ENCODE measurements at places on chromosomes 7 and 10.

DNA sequence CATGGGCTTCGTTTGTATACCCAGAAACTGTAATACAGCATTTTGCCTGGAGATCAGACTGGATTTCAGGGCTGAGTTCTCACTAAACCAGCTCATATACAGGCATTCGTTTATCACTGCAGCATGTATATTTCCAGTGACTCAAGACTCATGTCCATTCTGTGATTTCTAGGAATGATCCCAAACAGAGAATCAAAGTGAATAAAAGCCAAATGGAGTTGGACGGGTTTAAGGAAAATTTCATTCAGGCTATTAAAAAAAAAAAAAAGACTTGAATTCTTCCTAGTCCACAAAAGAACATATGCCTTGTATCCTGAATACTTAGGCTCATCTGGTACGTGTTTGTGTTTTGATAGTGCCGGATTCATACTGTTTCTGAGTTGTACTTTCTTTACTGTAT, 46.8 kb downstream of the TET1 start:
- DNase-seq: no peak

DNA sequence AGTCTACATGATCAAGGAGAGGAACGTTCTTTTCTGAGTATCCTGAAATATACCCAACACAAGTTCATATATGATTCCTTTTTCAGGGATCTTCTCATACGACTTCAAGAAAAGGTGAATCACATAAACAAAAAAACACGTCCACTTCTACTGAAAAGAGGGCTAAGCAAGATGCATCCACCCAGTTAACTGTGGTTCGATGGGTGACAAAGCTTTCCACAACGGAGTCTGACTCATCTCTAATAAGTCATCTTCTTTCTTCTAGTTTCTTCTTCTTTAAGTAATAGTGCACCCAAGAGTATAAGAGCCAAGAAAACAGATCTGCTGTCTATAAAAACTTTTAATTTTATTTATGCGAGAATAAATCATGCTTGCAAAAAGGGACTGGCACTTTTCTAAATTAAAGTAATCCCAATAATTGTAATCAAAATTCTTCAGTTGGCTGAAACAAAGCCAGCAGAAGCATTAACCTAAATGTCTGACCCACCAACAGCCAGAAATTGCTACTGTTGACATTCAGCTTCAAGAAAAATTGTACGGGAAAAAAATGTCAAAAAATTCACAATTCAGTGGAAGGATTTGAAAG, 146.9 kb upstream of the ANK3 start:
- no peak for DNase-seq

GRCh38 chr10:29345144-29345909, 56.5 kb downstream of the LYZL1 start:
- DNase-seq: no peak

- DNase-seq: no peak
Measured at GRCh38 chr7:117962366-117962994, 89.2 kb upstream of the CTTNBP2 start.

DNA sequence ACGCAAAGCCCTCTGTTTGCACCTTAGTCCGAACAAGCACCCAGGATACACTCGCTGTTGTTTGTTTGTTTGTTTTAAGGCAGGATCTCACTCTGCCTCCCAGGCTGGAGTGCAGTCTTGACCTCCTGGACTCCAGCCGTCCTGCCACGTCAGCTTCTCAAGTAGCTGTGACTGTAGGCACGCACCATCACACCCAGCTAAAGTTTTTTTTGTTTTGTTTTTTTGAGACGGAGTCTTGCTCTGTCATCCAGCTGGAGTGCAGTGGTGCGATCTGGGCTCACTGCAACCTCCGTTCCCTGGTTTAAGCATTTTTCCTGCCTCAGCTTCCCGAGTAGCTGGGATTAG, 76.8 kb downstream of the CTBP2 start:
- DNase-seq: no peak

GRCh38 chr7:84549409-84549808, 354.8 kb upstream of the SEMA3A start:
- no peak for DNase-seq

GRCh38 chr7:28152594-28152993, 28.0 kb downstream of the JAZF1 start:
- no peak for DNase-seq

- DNase-seq: no peak
Measured at GRCh38 chr7:5636914-5637313, 144.5 kb downstream of the RNF216 start.

DNA sequence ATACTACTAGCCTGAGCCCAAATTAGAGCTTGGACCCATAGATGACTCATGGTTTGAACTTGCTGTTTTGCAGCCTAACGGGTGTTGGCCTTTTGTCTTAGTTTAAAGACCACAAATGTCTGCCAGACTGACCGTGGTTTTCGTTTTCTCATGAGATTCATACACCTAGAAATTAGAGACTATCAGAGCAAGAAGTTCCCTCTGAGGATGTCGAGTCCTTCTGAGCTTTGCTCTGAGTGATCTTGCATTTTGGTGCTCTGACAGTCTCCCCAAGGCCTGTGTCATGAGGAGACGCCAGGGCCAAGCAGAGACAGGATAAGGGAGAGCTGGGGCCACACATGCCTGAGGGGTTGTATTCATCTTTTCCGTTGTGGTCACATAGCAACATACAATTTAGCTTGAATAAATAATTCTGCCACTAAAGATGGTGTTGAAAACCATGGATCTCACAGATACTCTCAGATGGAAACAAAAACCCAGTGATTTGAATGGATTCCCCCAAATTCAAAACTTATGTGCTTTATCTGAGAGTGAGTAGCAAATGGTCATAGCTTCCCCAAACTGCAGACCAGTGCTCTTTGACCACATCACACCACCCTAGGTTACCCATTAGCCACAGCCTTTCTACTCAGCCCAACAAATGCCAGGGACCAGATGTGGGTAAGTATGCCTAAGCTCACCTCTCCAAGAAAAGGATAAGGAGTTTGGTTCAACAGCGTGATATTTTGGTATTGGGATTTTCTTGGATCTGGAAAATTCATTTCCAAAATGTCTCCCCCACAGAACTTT, 762.0 kb upstream of the IGFBP3 start:
- no peak for DNase-seq
